T-helper 1 cell (primary cell): ENCODE measurements at places on chromosomes 2 and 18.

- DNase-seq, result peak; percentile 51
These were observed 29.3 kb downstream of the TGFA start for GRCh38 chr2:70523996-70524965.

DNA sequence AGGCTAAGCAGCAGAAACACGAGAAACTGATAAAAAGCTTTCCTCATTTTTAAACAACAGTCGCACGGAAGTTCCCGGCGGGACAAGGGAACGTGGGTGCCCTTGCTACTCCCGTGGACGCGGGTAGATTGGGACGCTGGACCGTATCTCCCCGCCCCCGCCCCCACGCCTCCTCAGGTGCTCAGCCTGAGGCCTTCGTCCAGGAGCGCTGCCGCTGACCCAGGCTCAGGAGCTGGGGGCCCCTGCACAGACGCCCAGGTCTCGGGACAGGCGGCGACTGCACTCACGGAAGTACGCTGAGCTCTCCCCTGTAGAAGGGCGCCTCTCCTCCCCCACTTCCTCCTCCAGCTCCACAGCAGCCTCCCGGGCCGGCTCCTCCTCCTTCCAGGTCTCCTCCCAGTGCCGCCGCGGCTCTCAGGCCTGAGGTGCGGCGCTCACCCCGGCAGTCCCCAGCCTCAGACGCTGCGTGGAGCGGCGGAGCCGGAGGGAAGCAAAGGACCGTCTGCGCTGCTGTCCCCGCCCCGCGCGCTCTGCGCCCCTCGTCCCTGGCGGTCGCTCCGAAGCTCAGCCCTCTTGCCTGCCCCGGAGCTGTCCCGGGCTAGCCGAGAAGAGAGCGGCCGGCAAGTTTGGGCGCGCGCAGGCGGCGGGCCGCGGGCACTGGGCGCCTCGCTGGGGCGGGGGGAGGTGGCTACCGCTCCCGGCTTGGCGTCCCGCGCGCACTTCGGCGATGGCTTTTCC, at the start of gene ITGAV:
ITGAV (plus strand) TSS at position 445 of the 738 bp plus-strand sequence; CDS start at position 728, 283 bp downstream.
- peak; percentile 74 for DNase-seq

DNA sequence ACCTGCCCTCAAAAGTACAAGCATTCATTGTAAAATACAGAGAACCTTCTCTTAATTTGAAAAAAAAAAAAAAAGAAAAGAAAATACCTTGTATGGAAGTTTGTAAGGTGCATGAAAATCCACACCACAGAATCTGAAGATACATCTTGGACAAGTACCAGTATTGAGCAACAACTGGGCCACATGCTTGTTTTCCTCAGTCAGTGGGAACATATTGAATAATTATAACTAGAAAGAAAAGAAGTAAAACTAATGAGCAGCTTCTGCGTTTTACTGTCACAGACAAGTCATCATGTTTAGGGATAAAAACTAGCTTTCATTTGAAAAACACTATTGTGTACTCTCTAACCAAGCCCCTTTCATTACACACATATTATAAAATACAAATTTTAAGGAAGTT, 5.8 kb upstream of the PEX13 start:
- DNase-seq, result no peak

DNA sequence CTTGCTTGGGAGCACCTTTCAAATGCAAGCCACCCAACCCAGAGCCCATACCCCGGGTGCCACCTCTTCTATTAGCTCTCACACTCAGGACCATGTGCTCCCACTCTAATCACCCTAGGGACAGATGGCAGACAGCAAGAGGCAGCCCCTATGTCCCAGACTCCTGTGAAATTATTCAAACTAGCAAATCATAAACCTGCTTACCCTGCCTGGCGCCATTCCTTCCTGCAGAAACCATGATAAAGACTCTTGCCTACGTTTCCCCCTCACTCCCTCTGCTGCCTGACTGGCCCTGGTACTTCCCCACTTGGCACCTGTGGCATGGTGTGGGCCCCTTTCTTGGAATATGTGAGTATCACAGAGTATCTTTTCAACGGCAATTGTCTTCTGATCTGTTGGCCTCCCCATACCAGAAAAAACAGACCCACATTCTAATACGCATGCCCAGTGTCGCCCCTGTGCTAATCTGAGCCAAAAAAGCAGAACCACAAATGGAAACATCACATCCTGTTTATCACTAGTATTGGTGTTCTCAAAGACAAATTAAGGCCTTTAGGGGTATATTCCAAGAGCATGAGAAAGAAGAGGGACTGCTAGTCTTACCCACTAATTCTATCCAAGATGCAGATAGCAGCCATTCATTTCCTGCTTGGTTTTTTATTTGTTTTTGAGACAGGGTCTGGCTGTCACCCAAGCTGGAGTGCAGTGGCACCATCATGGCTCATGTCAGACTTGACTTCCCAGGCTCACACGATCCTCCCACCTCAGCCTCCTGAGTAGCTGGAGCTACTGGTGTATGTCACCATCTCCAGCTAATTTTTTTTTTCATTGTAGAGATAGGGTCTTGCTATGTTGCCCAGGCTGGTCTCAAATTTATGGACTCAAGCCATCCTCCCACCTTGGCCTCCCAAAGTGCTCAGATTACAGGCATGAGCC, 44.1 kb upstream of the TTC39C start:
- peak; percentile 73 for DNase-seq

- no peak for DNase-seq
These were observed 138.9 kb upstream of the SETBP1 start for GRCh38 chr18:44541781-44542180.

- no peak for DNase-seq
These were observed 147.3 kb downstream of the IRS1 start for GRCh38 chr2:226652369-226652768.

DNA sequence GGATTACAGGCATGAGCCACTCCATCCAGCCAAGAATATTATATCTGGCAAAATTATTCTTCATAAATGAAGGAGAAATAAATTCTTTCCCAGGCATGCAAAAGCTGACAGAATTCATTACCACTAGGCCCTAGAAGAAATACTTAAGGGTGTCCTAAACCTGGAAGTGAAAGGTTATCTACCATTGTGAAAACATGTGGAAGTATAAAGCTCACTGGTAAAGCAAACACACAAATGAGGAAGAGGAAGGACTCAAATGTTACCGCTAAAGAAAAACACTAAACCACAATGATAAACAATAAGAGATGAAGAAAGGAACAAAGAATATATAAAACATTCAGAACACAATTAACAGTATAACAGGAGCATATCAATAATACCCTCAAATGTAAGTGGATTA, 171.8 kb downstream of the CAMKMT start:
- DNase-seq, result no peak

DNA sequence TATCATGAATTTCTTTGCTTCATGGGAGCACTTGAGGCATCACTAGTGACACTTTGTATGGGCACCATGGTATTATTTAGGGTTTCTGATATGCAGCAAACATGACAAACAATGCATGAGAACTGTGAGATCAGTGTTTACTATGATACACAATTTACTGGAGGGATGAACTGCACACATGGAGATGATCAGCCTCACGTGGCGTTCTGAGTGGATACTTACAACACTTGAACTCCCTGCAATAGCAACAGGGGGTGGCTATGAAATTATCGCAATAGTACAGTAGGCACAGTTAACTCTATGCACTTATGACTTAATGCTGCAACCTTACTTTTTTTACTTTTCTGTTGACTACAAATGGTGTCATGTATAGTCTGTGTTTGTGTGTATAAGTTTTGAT, 18.5 kb upstream of the UGT1A8 start:
- DNase-seq, result no peak
